Mesothelial cell of epicardium (in vitro differentiated cells): ENCODE measurements at places on chromosomes 2 and 18.

DNA sequence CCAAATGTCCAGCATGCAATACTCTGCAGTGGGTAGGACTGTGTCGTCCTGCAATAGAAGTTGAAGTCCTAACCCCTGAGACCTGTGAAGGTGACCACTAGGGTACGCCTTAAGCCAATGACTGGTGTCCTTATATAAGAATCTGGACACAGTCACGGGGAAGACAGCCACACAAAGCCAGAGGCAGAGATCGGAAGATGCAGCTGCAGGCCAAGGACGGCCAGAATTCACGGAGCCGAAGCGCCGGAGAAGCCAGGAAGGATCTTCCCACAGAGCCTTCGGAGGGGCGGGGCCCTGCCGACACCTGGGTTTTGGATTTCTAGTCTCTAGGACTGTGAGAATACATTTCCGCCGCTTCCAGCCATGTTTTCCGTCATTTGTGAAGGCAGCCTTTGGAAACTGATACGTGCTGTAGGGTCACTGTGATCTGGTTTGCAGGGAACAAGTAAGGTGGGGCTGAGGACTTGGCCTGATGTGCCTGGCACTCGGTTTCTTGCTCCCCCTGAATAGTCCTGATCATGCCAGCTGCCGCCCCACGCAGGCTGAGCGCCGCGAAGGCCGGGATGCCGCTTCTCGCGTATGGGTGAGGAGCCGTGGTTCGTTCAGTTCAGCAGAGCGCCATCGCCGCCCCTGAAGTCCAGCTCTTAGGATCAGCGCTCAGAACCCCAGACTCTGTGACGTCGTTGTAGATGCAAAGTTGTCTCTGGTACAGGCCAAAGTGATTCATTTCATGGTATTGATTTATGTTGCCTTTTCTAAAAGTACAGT lies 38.7 kb downstream of the PTGR3 start:
- H3K4me3 ChIP-seq: no peak overlapping the region
- H3K27ac ChIP-seq: no peak overlapping the region
- H3K27me3 ChIP-seq: peaks cover 5% of the 10 kb centered on the region
- peaks cover 4% of the 10 kb centered on the region for H3K4me1 ChIP-seq
- H3K36me3 ChIP-seq: no peaks in the 10 kb centered on the region

DNA sequence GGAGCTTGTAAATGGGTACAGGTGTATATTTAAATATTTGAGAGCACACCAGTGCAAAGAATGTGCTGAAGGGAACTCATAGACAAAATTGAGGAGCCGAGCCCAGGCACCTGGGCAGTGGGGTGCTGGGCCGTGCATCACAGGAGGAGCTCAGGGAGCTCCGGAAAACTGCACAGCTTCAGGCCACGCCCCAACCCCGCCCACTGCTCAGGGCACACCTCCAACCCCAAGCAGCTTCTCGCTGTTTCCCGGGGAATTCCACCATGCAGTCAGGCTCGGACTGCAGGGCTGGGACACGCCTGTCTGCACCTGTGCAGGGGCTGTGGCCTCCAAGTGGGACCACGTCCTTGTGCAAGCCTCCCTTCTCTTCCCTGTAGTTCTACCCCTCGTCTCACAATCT lies 243.0 kb downstream of the HDAC4 start:
- peaks cover 40% of the 10 kb centered on the region for H3K36me3 ChIP-seq
- H3K4me3 ChIP-seq: no peak overlapping the region
- H3K27me3 ChIP-seq: no peaks in the 10 kb centered on the region
- no peak overlapping the region for H3K27ac ChIP-seq
- DNase-seq: no peak

DNA sequence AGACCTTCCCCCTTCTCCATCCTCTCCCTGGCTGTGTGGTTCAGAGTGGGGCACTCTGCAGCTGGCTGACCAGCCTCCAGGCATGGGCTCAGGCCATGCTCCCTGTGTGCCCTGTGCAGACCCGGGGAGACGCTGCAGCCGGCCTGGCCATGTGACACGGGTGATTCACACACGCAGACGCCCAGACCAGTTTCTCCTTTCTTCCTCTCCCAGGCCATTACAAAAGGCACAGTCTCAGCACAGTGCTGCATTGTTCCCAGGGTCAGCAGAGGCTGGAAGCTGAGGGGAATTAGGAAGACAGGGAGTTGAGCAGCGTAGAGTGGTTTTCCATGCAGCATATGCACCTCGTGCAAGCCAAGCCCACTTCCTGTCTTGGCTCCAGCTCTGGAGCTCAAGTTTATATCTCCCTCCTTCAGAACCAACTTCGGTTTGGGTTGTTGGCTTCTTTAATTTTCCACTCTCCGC lies 288.5 kb downstream of the TNS1 start:
- DNase-seq: no peak
- H3K4me1 ChIP-seq: peaks cover 32% of the 10 kb centered on the region
- H3K4me3 ChIP-seq: no peak overlapping the region
- peaks cover 3% of the 10 kb centered on the region for H3K36me3 ChIP-seq
- H3K27me3 ChIP-seq: no peaks in the 10 kb centered on the region

DNA sequence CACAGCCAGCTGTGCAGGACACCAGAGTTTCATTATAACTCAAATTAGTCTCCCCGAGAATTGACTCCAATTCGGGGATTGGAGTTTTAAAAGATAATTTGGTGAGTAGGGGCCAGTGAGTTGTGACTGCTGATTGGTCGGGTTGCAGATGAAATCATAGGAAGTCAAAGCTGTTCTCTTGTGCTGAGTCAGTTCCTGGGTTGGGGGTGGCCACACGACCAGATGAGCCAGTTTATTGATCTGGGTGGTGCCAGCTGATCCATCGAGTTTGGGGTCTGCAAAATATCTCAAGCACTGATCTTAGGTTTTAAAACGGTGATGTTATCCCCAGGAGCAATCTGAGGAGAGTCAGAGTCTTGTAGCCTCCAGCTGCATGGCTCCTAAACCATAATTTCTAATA lies 82.7 kb upstream of the SLC66A3 start:
- H3K4me3 ChIP-seq: no peak overlapping the region
- H3K36me3 ChIP-seq: no peaks in the 10 kb centered on the region

DNA sequence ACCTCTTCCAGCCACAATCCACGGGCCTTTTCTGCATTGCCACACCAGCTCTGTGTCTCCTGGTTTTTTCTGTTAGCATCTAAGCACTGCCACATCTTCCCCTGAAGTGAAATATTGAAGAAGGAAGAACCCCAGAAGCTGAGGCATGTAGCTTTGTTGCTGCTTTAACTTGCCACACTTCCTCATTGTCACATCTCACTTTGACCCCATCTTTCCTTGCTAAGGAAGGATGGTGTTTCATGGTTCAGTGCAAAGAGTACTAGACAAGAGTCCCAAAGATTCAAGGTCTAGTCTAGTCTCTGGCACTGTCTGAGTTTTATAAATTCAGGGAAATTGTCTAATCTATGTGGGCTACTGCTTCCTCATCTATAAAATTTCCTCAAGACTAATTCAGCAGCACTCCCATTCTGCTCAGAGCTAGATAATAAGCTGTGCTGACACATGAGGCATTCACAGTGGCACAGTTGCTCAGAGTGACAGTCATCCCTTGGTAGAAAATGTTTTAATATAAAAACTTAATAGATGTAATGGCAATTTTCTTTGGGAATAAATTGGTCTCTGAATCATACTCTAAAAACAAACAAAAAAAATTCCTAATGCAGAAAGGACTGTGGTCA lies 483.0 kb upstream of the ID2 start:
- H3K36me3 ChIP-seq: no peaks in the 10 kb centered on the region
- DNase-seq: no peak
- H3K4me1 ChIP-seq: peaks cover under 1% of the 10 kb centered on the region
- H3K27me3 ChIP-seq: no peaks in the 10 kb centered on the region

DNA sequence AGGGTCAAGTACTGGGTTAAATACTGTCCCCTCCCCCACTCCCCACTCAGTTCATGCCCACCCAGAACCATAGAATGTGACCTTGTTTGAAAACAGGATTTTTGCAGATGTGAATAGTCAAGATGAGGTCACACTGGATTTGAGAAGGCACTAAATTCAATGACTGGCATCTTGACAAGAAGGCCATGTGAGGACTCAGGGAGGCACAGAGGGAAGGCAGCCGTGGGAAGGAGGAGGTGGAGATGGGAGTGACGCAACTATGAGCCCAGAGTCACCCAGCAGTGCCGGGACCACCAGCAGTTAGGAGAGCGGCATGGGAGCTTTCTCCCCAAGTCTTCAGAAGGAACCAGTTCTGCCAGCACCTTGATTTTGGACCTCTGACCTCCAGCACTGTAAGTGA lies 257.3 kb downstream of the BCL2 start:
- H3K4me1 ChIP-seq: peaks cover 22% of the 10 kb centered on the region
- no peak overlapping the region for H3K4me3 ChIP-seq
- H3K36me3 ChIP-seq: no peaks in the 10 kb centered on the region
- H3K27ac ChIP-seq: no peak overlapping the region

GRCh38 chr2:143720095-143720664 lies 591.0 kb downstream of the ARHGAP15 start:
- H3K4me3 ChIP-seq: no peak overlapping the region
- H3K27ac ChIP-seq: no peak overlapping the region
- H3K27me3 ChIP-seq: no peaks in the 10 kb centered on the region
- DNase-seq: no peak

DNA sequence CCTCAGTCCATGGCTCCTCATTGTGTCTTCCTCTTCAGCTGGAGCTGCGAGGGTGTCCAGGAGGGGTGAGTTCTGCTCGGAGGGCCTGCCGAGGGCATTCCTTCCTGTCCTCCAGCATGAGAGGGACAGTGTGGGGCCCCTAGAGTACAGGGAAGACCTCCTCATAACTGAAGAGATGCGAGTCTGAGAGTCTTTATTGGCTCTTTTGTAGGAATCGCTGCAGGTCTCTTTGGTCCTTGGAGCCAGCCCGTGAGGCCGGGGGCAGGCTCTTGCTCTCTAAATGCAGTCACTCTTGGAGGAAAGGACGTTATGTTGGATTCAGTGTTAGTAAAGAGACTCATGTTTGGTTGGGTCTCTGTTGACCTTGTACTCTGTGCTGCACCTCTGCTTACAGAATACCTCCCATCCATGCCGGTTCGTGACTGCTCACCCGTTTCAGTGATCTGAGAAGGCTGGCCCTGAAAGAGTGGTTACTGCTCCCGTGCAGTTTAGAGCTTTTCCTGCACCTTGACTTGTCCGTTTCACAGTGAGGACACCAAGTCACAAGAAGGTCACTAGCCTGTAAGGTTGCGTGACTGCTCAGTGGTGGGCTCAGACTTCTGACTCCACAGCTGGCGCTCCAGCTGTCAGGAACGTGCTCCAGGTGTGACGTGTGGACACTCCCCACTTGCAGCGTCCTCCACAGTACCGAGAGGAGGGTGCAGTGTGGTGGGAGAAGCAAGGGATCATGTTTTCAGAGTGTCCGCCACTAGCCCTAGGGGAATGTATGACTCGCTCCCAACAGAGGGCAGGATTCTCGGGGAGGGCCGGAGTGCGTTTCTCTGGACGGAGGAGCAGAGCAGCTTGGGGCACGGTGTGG lies 7.8 kb downstream of the ATG4B start:
- H3K36me3 ChIP-seq: peaks cover 2% of the 10 kb centered on the region
- H3K27me3 ChIP-seq: no peaks in the 10 kb centered on the region
- H3K27ac ChIP-seq: no peak overlapping the region
- H3K4me1 ChIP-seq: no peaks in the 10 kb centered on the region
- H3K4me3 ChIP-seq: no peak overlapping the region

GRCh38 chr2:115739574-115739973 lies 1297.1 kb downstream of the DPP10 start:
- peaks cover 9% of the 10 kb centered on the region for H3K36me3 ChIP-seq
- no peaks in the 10 kb centered on the region for H3K27me3 ChIP-seq
- no peak for DNase-seq

DNA sequence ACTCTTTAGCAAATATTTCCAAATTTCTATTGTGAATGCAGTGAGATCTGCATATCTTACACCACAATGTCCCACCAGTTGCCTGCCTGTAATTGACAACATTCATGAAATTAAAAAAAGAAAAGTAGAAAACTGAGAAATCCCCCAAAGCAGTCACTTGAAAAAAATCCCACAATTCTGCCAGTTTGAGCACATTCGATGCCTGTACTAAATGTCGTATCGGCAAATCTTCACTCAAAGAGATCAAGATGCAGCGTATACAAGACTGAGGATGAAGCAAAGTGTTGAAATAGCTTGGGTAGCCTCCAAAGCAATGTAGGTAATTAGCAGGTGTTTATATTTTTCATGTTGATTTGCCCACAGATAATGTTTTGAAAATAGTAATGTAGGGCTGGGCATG lies 186.7 kb upstream of the ZEB2 start:
- H3K27ac ChIP-seq: no peak overlapping the region
- no peaks in the 10 kb centered on the region for H3K27me3 ChIP-seq
- peaks cover 38% of the 10 kb centered on the region for H3K4me1 ChIP-seq
- DNase-seq: no peak
- no peak overlapping the region for H3K4me3 ChIP-seq
- H3K36me3 ChIP-seq: no peaks in the 10 kb centered on the region
